ENCODE measurements at places on chromosomes 4 and X. TPM values are rescaled to one million over a fixed set of nuclear protein-coding genes. Genes with fewer than 3 reads are reported as not detected.

- no peak overlapping the region for H3K27ac ChIP-seq
- H3K27me3 ChIP-seq: no peaks in the 10 kb centered on the region
- no peak overlapping the region for H3K4me3 ChIP-seq
- peaks cover 4% of the 10 kb centered on the region for H3K36me3 ChIP-seq
Observed at GRCh38 chr4:6929339-6929811, 19.7 kb downstream of the TBC1D14 start.

- peak overlapping the region; percentile 68 for H3K4me3 ChIP-seq
- peak; percentile 79 for DNase-seq
- peaks cover 18% of the 10 kb centered on the region for H3K27me3 ChIP-seq
Observed at GRCh38 chrX:21373637-21374162, 518 bp upstream of the CNKSR2 start.

Gene SOWAHD
- 0.72 TPM for total RNA-seq

- peaks cover 17% of the 10 kb centered on the region for H3K4me1 ChIP-seq
- no peak for DNase-seq
- H3K4me3 ChIP-seq: no peak overlapping the region
- no peaks in the 10 kb centered on the region for H3K36me3 ChIP-seq
Observed at GRCh38 chr4:25096251-25096980, 63.8 kb downstream of the SEPSECS start.

DNA sequence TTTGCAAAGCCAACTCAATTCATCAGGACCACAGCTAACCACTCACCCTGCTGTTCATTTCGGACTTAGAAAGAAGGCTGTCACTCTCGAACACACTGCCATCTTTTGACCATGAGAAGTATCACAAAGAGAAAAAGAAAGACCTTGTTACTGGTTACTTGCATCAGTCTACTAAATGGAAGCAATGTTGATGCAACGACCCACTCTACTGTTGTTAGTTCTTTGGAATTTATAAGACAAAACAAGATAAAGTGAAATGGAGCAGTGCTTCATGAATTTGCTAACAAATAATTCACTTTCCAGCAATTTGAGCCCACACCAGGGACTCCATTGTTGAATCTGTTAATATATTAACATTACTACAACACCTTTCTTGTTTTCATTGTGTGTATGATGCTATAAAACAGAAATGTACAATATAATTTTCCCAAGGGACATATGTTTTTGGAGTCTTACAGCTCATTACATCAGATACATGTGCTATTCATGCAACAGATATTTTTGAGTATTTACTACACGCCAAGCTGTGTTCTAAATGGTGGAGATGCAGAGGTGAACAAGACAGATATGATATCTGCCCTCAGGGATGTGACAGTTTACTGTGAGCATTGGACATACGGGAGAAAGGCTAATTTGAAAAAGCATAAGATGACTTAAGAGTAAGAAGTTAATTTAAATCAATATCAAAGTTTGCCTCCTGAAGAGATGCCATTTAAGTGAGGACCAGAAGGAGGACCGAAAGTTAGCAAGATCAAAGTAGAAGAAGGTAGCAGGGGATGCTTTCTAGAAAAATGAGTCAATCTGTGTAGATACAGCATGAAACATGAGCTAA lies 87.2 kb downstream of the AREG start:
- no peak overlapping the region for H3K4me3 ChIP-seq
- H3K4me1 ChIP-seq: peaks cover 2% of the 10 kb centered on the region
- H3K36me3 ChIP-seq: no peaks in the 10 kb centered on the region
- no peak overlapping the region for H3K27ac ChIP-seq
- no peaks in the 10 kb centered on the region for H3K27me3 ChIP-seq

GRCh38 chr4:77599378-77599777 lies 6.2 kb upstream of the CXCL13 start:
- DNase-seq: no peak
- no peak overlapping the region for H3K4me3 ChIP-seq
- no peak overlapping the region for H3K27ac ChIP-seq
- H3K27me3 ChIP-seq: peaks cover 29% of the 10 kb centered on the region

Gene MED14
- total RNA-seq: 34.7 TPM

Gene STS
- 10.9 TPM for total RNA-seq

Data from osteoblast (primary cell).